ENCODE measurements at places on chromosomes 5 and 9.

- no peak overlapping the region for H3K4me3 ChIP-seq
- H3K27me3 ChIP-seq = no peaks in the 10 kb centered on the region
- H3K36me3 ChIP-seq = no peaks in the 10 kb centered on the region
- no peaks in the 10 kb centered on the region for H3K4me1 ChIP-seq
- no peak for DNase-seq
Measured at GRCh38 chr5:90955001-90955635, 396.5 kb downstream of the ADGRV1 start.

- no peaks in the 10 kb centered on the region for H3K36me3 ChIP-seq
- no peak overlapping the region for H3K27ac ChIP-seq
- no peak for DNase-seq
Measured at GRCh38 chr5:6722015-6722414, 8.8 kb downstream of the TENT4A start.

DNA sequence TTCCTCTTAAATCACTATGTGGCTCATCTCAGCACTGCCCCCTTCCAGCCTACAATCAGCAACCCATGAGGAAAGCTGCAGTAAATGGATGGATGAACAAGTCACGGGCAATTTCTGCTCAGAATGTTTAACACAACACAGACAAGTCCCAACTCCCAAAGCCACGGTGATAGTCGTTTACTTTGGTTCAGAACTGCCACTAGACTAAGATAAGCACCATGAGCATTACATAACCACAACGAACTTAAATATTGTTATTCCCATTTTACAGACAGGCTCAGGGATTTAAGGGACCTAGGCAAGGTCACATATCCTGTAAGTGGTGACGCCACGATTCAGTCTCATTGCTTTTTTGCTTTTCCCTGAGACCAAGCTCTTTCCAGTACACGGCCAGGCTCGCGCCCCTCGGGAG lies 2.0 kb upstream of the SMIM27 start:
- no peak for DNase-seq
- no peaks in the 10 kb centered on the region for H3K36me3 ChIP-seq
- H3K27ac ChIP-seq = no peak overlapping the region
- no peaks in the 10 kb centered on the region for H3K27me3 ChIP-seq

GRCh38 chr5:41925555-41925951 lies 472 bp downstream of the FBXO4 start:
- H3K36me3 ChIP-seq = no peaks in the 10 kb centered on the region
- H3K27ac ChIP-seq = no peak overlapping the region

DNA sequence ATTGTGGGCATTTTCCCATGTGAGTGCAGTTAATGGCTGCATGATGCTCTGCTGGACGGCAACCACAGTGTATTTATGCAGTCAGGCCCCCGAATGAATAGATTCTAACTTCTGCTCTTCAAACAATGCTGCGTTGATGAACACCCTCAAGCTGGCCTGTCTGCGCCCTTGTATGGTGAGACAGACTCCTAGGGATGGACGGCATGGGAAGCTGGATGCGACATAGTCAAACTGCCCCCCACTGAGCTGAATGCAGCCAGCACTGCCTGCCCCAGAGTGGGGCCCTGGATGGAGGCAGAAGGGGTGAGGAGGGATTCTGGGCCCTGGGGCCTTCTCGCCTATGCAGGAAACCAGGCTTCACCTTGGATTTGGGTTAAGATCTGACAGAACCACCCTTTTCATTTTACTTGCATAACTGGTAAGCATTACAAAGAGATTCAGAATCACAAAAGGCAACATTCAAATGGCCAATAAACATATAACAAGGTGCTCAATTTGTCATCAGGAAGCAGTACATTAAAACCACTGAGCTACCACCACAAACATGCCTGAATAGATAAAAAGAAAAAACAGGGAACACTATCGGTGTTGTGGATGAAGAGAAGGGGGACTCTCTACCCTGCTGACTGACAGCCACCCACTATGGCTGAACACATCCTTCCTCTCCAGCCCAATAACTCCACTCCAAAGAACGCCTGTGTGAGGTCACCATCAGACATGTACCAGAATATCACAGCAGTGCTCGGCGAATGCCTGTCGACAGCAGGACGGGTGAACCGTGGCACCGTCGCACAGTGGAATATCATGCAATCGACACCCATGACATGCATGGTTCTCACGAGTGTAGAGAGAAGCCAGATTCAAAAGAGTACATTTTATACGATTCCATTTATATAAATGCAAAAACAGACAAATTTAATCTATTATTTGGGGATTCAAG lies 79.1 kb downstream of the RAPGEF1 start:
- H3K4me1 ChIP-seq = peaks cover 5% of the 10 kb centered on the region
- peak; percentile 43 for DNase-seq
- no peaks in the 10 kb centered on the region for H3K36me3 ChIP-seq
- no peaks in the 10 kb centered on the region for H3K27me3 ChIP-seq
- peak overlapping the region; percentile 37 for H3K27ac ChIP-seq
- H3K4me3 ChIP-seq = no peak overlapping the region

GRCh38 chr9:109975574-109976295 lies 195.7 kb downstream of the PALM2AKAP2 start:
- H3K27me3 ChIP-seq = no peaks in the 10 kb centered on the region
- no peak overlapping the region for H3K27ac ChIP-seq
- H3K4me1 ChIP-seq = no peaks in the 10 kb centered on the region
- no peak overlapping the region for H3K4me3 ChIP-seq

DNA sequence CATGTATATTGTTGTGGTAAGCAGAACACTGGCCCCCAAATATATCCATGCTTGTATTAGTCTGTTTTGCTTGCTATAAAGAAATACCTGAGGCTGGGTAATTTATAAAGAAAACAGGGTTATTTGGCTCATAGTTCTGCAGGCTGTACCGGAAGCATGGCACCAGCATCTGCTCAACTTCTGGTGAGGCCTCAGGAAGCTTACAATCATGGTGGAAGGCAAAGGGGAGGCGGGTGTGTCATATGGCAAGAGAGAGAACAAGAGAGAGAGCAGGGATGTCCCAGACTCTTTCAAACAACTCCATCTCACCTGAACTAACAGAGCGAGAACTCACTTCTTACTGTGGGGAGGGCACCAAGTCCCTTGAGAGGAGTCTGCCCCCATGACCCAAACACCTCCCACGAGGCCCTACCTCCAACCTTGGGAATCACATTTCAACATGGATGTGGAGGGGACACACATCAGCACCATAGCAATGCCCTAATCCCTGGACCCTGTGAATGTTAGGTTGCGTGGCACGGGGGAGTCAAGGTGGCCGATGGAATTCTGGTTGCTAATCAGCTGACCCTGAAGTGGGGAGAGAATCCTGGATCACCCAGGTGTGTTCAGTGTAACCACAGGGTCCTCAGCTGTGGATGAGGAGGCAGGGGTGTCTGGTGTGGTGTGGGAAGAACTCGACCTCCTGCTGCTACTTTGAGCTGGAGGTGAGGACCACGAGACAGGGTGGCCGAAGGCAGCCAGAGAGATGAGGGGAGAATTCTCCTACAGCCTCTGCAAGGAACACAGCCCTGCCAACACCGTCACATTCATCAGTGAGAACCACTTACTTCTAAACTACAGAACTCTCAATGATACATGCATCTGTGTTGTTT lies 172.8 kb downstream of the AUH start:
- H3K27ac ChIP-seq = no peak overlapping the region
- H3K4me3 ChIP-seq = no peak overlapping the region
- no peaks in the 10 kb centered on the region for H3K36me3 ChIP-seq
- H3K4me1 ChIP-seq = no peaks in the 10 kb centered on the region
- peaks cover under 1% of the 10 kb centered on the region for H3K27me3 ChIP-seq

GRCh38 chr9:109779711-109780452 lies at the start of gene PALM2AKAP2:
TSS of gene PALM2AKAP2 (plus strand) at chr9:109780198. CDS start at chr9:109780489, 291 bp downstream.
- no peaks in the 10 kb centered on the region for H3K4me1 ChIP-seq
- no peak within 1 kb of the TSS for H3K27ac ChIP-seq
- no peaks in the 10 kb centered on the region for H3K36me3 ChIP-seq
- peak; percentile 22 for DNase-seq
- peak within 1 kb of the TSS; percentile 51 for H3K4me3 ChIP-seq

- no peak overlapping the region for H3K4me3 ChIP-seq
- H3K4me1 ChIP-seq = no peaks in the 10 kb centered on the region
- H3K27ac ChIP-seq = no peak overlapping the region
Measured at GRCh38 chr5:81288021-81288433, 13.4 kb upstream of the ZCCHC9 start.

DNA sequence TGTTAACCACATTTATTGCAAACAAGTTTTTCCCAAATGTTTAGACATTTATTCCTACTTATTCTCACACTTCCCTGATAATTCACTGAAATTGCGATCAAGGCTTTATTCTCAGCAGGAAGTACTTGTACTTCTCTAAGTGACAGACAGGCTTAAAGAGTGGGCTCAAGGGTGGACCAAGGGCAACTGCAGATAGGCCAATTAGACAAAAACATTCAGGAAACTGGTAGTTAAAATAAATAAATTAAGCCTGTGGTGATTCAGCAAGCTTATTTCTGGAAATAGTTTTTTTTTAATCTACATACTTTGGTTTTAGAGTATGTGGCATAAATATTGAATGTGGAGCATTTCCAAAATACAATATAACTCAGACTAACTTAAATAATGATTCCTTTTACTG lies 136.1 kb downstream of the UGCG start:
- H3K4me3 ChIP-seq = no peak overlapping the region
- no peaks in the 10 kb centered on the region for H3K4me1 ChIP-seq
- no peaks in the 10 kb centered on the region for H3K27me3 ChIP-seq
- no peak overlapping the region for H3K27ac ChIP-seq
- H3K36me3 ChIP-seq = no peaks in the 10 kb centered on the region

- no peaks in the 10 kb centered on the region for H3K4me1 ChIP-seq
- DNase-seq = peak; percentile 48
- no peaks in the 10 kb centered on the region for H3K27me3 ChIP-seq
- H3K4me3 ChIP-seq = no peak overlapping the region
- no peaks in the 10 kb centered on the region for H3K36me3 ChIP-seq
Measured at GRCh38 chr5:16550316-16550952, 66.4 kb downstream of the RETREG1 start.
